Cardiac muscle cell (in vitro differentiated cells and primary cell): ENCODE measurements at places on chromosomes 3 and 15. TPM values are rescaled to one million over a fixed set of nuclear protein-coding genes. Genes with fewer than 3 reads are reported as not detected.

- no peak for DNase-seq
Observed at GRCh38 chr3:123773681-123774431, 110.3 kb downstream of the MYLK start.

Gene SEMA3F
- 21.0 and 27.6 TPM in 2 replicates for total RNA-seq

DNA sequence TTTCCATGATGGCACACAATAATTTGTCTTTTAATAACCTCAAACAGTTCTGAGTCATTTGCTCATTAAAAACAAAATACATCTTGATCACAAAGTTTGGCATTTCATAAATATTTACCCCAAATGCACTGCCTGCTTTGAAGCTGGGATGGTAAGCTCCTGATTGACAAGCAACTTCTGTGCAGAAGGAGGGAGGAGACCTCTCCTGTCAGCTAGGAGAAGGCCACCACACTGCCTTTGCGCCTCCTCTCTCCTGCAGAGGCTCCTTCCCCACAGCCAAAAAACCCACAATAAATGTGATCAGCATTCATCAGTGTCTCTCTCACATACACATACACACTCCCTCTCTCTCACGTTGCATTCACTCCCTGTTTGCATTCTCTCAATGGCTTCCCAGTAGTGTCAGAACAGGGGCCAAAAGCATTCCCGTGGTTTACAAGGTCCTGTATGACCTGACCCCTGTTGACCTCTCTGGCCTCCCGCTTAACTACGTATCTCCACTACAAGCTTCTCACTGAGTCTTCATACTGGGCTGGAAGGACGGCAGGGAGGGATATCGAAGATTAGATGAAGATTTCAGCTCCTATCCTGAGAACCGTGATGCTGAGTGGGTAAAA lies 216.4 kb downstream of the FOXP1 start:
- no peak for DNase-seq

- DNase-seq = no peak
Observed at GRCh38 chr3:20701641-20702040, 515.6 kb upstream of the SGO1 start.

DNA sequence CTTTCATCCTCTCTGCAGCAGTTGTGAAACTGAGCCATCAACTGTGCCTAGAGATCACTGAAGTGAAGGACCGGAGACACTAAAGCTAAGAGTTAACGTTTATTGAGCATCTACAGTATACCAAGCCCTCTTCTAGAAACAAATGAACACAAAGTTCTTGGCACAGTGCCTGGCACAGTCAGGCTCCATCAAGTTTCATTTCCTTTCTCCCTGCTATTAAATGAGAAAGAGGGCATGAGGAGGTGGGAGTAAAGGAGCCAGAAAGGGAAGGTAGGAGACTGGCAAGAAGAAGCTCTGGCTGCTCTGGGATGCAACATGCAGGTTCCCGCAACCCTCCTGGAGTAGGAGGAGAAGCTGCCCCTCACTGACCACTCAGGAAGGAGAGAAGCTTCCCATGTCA lies 30.6 kb downstream of the CYP19A1 start:
- peak; percentile 35 for DNase-seq

DNA sequence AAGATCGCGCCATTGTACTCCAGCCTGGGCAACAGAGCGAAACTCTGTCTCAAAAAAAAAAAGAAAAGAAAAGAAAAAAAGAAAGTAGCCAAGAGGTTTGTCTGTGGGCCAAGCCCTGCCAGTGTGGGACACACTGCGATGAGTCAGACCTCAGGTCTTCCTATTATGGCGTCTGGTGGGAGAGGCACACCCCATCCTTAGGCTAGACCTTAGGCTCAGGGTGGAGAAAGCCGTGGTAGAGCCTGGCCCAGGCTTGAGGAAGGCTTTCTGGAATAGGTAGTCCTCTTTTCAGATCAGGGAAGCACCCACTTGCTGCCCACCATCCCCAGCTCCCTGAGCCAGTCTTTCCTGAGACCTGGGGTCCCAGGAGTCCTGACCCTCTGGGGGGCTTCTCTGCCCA lies 6.0 kb downstream of the HEMK1 start:
- DNase-seq = no peak

Gene AGBL1
- total RNA-seq = 0.04 and 0.06 TPM in 2 replicates
